Stimulated activated CD4-positive, alpha-beta T cell treated with anti-CD3 and anti-CD28 coated beads, TNF-alpha, amount 100 ng/mL, for 1 hour (primary cell): ENCODE measurements at places on chromosomes 7 and 10.

- DNase-seq, result no peak
These were observed 92.2 kb downstream of the EGFR start for GRCh38 chr7:55110993-55111361.

- DNase-seq, result no peak
These were observed 118.2 kb upstream of the PPIF start for GRCh38 chr10:79229071-79229541.

GRCh38 chr7:99255463-99255862 is 17.2 kb upstream of the MYH16 start:
- DNase-seq, result no peak

GRCh38 chr10:16770141-16770540 is 47.1 kb downstream of the RSU1 start:
- no peak for DNase-seq

DNA sequence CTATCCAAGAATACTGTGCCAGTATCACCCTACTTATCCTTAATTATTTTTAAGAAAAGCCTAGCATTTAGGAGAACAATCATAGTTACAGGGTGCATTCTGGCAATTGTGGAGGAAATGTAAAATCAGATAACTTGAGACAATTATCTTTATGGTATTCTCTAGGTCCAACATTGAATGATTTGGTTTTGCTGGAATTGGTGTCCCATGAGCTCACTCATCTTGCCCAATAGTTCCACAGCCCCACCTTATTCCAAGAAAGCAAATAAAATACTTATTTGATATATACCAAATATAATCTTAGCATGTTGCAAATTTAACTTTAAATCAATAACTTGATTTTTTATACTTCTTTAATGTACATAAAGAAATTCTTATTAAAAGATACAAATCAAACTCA is 65.3 kb downstream of the DGKB start:
- DNase-seq, result no peak

- DNase-seq, result no peak
These were observed 16.4 kb upstream of the ITPRID1 start for GRCh38 chr7:31497516-31497915.

- no peak for DNase-seq
These were observed 67.0 kb downstream of the FAM241B start for GRCh38 chr10:69697006-69697405.

GRCh38 chr7:5429253-5429856 is 5.7 kb upstream of the TNRC18 start:
- DNase-seq, result no peak

- DNase-seq, result no peak
These were observed 59.5 kb upstream of the ELN start for GRCh38 chr7:73968487-73968886.

DNA sequence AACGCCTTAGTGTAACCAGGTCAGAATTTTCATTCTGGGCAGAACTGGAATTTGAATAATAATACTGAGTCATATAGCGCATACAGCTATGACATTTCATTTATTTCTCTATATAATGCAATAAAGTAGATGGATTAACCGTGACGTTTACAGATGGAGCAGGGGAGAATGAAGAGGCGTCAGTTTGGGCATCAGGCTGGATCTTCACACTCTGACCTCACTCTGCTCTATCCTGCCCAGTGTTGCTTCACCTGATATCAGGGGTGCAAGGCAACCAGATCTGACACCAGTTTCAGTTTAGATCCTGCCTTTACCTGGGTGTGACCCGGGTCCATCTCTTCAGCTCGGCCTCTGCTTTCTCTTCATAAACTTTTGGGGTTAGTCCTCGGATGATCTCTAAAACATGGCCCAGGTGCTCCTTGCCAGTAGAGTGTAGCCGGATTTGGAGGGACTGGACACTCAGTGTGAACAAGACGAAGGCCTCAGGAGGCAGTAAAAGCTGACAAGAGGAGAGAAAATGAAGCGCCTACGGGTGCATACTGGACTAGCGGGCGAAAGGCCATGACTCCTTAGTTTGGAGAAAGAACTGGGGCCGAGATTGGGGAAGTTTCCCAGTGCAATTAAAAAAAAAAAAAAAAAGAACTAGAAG is 1.4 kb upstream of the ZYX start:
- DNase-seq, result no peak

DNA sequence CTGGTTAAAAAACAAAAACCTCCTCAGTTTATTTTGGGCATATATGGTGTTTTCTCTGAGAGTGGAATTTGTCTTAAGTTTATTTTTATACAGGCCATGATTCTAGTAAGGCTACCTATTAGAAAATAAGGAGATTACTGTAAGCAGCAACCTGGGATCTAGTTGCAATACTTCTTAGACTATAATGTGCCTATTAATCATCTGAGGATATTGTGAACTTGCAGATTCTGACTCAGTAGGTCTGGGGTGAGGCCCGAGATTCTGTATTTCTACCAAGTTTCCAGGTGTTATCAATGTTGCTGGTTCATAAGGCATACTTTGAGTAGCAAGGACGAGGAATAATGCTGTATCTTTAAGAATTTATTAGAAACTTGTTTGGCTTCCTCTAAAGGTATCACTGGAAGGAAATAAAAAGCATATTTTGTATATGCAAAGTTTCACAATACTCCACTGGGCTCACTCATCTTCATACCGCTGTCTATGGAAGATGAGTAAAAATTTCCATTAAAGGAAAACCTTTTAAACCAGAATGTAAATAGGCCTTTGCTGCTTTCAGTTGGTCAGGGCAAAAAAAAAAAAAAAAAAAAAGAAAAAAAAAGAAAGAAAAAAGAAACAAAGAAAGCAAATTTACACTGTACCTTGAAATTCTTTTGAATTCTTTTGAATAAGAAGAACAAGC is 105.8 kb downstream of the BMPER start:
- DNase-seq, result no peak

DNA sequence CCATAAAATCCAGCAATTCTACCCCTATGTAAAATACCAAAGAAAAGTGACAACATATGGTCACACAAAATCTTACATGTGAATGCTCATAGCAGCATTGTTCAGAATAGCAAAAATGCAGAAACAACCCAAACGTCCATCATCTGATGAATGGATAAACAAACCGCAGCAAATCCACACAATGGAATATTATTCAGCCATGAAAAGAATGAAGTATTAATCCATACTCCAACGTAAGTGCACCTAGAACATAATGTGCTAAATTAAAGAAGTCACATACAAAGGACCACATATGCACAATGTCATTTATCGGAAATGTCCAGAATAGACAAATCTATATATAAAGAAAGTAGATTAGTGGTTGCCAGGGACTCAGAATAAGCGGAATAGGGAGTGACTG is 57.4 kb downstream of the SMURF1 start:
- DNase-seq, result no peak

GRCh38 chr7:112192236-112193154 is 13.7 kb downstream of the DOCK4 start:
- no peak for DNase-seq

DNA sequence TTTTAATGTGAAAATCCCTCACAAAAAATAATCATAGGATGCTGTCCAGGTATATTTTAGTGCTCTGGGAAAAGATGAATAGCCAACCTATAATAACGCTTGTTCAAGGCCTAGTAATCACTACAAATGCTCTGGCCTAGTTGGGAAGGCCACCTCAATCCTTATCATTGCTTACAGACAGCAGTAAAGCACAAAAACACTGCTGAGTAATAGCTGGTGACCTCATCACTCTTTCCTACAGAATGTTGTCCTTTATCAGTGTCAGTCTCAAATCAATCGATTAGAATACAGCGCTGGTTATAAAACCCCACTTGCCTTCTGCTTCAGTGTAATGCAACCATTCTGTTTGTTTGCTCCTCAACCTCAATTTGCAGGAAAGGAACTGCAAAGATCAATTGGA is 72.6 kb upstream of the STEAP1 start:
- no peak for DNase-seq

DNA sequence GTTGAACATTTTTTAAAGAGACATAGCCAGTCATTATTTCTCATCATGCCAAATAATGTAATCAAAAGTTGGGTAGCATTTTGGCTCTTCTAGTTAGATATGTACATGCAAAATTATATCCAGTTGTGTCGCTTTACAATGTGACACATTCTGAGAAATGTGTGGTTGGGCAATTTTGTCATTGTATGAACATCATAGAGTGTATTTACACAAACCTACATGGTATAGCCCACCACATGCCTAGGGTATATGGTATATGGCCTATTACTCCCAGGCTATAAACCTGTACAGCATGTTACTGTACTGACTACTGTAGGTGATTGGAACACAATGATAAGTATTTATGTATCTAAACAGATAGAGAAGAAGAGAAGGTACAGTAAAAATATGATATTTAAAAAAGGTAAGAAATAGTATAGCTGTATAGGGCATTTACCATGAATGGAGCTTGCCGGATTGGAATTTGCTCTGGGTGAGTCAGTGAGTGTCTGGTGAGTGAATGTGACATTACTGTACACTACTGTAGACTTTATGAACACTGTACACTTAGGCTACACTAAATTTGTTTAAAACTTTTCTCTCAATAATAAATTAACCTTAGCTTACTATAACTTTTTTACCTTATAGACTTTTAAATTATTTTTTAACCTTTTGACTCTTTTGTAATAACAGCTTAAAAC is 16.5 kb downstream of the ZNF365 start:
- DNase-seq, result no peak

- DNase-seq, result no peak
These were observed 7.3 kb upstream of the ANKRD7 start for GRCh38 chr7:118217210-118217619.

GRCh38 chr10:30528429-30528786 is 94.4 kb downstream of the MAP3K8 start:
- no peak for DNase-seq

- no peak for DNase-seq
These were observed 2.4 kb upstream of the ZNF33B start for GRCh38 chr10:42640610-42641229.
